Esophagus squamous epithelium (tissue), 5 donors: ENCODE measurements at places on chromosomes 13 and 19.

GRCh38 chr13:87274209-87274819 is 396.9 kb upstream of the SLITRK5 start:
- DNase-seq = no peak

DNA sequence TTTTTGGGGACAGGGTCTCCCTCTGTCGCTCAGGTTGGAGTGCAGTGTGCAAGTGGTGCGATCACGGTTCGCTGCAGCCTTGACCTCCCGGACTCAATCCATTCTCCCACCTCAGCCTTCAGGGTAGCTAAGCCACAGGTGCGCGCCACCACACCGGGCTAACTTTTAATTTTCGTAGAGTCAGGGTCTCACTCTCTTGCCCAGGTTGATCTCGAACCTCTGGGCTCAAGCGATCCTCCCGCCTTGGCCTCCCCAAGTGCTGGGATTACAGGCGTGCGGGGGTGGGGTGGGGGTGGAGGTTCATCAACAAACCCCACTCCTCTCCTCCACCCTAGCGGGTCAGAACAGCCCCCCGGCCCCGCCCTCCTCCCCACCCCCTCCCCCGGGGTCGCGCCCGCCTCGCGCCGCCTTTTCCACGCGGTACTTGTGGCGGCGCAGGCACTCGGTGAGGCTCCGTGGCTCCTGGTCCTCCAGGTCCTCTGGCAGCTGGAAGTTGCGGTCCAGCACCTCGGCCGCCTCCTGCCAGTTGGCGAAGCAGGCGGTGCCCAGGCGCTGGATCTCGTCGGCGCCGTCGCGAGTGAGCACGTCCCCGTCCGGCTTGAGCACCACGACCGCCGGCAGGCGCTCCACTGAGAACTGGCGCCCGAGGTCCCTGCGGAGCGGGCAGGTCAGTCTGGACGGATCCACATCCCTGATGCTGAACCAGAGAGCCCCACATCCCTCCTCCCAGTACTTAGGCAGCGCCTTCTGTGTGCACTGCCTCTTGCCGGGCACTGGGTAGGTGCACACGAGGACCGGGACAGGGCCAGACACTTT is 5.2 kb downstream of the NXNL1 start:
- no peak for DNase-seq

GRCh38 chr19:18506101-18506930 is 15.6 kb downstream of the ELL start:
- no peak for DNase-seq

GRCh38 chr19:53424968-53425597 is 6.7 kb upstream of the ZNF761 start:
- DNase-seq = no peak

GRCh38 chr13:30726192-30726591 is 9.2 kb upstream of the ALOX5AP start:
- DNase-seq = no peak

- no peak for DNase-seq
Observed at GRCh38 chr13:79519255-79519654, 38.3 kb downstream of the NDFIP2 start.

DNA sequence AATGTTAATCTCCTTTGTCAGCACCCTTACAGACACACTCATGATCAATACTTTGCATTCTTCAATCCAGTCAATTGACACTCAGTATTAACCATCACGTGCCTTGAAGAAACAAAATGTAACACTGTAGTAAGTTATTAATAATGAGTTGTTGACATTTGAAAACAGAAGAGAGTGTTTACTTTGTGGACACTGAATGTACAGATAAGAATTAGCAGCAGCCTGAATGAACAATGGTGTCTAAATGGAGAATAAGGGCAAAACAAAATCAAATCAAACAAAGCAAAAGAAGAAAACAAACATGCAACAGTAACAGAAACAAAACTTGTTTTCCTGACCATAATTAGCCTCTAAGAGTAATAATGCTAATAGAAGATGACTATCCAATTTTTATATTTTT is 1191.1 kb upstream of the MIR17HG start:
- no peak for DNase-seq

GRCh38 chr13:114044486-114044885 is 70.6 kb upstream of the C13orf46 start:
- DNase-seq = no peak

DNA sequence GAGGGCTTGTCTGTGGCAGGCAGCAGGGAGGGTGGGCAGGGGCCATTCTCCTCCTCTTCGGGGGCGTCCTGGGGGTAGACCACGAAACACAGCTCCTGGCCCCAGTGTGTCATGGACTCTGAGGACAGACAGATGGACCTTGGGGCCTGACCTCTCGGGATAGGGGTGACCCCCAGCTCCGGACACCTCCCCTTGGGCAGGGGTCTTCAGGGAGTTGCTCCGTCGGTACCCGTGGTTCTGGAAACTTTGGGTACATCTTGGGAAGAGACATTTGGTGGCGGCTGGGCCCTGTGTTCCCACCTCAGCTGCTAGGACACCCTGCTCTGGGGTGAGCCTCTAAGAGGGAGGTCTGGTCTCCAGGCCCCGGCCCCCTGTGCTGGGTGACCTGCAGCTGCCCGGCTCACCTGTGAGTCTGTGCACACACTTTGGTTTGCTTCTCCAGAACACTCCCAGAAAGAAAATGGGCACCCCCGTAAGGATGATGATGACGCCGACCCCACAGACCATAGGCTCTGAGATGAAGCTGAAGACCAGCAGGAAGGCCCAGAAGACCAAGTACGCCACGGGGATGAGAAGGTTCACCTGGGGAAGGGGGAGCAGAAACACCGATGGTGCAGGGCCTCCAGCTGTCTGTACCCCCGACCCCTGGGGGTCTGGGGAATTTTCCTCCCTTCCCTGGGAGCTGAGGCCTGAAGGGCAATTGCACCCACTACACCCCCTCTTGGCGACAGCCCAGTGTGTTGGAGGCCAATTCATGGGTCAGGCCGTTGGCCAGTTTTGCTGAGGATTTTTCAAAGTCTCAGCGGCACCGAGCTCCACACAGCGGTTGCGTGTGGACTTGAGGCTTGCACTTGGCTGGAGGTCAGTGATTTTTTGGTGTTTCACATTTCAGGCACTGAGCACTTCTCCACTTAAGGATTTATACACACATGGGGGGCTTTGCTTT is 15.0 kb downstream of the LRP3 start:
- no peak for DNase-seq

DNA sequence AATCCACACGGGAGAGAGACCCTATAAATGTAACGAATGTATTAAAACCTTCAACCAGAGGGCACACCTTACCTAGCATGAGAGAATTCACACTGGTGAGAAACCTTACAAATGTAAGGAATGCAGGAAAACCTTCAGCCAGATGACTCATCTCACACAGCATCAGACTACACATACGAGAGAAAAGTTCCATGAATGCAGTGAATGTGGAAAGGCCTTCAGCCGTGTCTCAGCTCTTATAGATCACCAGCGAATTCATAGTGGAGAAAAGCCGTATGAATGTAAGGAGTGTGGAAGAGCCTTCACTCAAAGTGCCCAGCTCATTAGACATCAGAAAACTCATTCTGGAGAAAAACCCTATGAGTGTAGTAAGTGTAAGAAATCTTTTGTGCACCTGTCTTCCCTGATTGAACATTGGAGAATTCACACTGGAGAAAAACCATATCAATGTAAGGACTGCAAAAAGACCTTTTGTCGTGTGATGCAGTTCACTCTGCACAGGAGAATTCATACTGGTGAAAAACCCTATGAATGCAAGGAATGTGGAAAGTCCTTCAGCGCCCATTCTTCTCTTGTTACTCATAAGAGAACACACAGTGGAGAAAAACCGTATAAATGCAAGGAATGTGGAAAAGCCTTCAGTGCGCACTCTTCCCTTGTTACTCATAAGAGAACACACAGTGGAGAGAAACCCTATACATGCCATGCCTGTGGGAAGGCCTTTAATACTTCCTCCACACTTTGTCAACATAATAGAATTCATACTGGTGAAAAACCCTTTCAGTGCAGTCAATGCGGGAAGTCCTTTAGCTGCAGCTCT is 16.0 kb downstream of the ZNF582 start:
- DNase-seq = no peak

DNA sequence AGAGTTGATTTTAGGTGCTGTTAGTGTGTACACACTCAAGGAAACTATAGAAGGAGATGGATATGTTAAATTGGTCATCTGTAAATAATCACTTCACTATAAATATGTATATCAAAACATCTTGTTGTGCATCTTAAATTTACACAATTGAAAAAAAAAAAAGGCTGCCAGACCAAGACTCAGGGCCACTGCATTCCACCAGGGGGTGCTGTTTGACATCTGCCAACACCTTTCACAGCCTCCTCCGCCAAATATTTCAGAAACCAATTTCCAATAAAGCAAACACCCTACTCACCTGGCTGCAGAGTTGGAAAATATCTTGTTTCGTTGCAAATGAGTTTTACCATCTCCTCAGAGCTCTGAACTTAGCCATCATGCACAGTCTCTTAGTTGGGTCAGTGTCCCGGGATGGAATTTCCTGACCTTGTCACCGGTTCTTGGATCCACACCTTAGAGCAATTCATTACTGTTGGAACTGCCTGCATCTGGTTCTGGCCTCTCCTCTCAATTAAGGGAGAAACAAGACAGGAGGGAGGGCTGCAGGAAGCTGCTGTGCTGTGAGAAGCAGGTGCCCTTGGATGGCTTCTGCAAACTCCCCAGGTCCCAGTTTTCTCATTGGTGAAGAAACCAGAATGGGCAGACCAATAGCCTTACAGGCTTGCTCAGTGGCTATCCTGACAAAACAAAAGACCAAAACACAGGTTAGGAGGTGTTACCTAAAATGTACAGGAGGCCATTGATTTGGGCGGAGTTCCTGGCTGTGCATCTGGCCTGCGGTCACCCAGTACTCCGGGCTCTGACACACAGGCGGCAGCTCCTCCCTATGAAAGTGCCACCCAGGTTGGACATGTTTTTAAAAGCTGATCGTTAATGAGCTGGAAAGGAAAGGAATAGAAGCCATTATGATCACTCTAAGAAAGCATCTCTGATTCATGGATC is 746.6 kb downstream of the UQCRFS1 start:
- no peak for DNase-seq

- no peak for DNase-seq
Observed at GRCh38 chr19:51688671-51689571, 4.2 kb upstream of the SPACA6 start.

- no peak for DNase-seq
Observed at GRCh38 chr19:14048443-14049153, 13.3 kb downstream of the PALM3 start.

DNA sequence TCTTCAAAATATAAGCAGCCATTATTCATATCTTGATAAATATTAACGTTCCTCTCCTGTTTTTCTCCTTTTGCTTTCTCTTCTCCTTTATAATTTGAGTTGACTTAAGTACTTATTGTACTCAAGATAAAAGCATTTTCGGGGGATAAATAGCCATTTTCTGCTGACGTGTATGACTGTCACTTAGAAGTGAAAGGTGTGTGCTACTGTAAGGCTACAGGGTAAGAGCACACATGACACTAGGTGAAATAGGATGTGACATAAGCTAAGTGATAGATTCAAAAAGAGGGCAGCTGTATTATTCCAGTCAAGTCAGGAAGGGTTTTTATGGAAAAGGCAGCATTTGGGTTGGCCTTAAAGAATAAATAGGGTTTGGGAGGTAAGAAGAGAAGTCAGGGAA is 128.5 kb downstream of the GPC6 start:
- no peak for DNase-seq

DNA sequence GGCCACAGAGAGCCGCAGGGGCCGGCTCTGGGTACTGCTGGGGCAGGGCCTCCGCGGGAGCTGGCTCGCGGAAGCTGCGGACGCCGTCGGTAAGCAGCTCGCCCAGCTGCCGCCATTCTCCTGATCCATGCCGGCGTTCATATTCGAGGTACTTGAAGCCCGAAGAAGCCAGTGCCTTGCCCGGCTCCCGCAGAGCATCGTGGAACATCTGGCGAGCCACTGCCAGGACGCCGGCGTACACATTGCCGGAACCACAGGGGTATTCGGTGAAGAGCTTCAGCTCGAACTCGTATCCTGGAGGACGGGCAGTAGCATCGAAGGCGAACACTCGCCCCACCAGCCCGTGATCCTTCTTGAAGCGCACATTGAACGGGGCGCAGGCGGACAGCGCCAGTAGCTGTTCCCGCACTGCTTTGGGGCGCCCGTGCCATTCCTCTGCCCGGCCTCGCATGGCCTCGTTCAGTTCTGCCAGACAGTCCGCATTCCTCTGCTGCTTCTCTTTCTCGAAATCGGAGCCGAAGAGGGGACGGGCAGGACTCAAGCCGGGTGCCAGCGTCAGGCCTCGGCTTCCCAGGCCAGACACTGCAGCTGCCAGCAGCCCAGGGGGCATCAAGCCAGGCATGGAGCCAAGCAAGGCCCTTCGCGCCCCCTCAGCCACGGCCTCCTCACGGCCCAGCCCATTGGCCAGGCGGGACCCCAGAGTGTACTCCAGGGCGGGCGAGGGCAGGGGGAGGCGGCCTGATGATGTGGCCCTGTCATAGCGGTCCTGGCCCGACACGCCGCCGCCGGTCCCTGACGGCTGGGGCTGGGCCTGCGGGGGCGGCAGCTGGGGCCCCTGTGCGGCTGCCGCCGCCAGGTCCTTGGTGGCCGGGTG is 1.0 kb downstream of the IRF2BP1 start:
- DNase-seq = no peak

DNA sequence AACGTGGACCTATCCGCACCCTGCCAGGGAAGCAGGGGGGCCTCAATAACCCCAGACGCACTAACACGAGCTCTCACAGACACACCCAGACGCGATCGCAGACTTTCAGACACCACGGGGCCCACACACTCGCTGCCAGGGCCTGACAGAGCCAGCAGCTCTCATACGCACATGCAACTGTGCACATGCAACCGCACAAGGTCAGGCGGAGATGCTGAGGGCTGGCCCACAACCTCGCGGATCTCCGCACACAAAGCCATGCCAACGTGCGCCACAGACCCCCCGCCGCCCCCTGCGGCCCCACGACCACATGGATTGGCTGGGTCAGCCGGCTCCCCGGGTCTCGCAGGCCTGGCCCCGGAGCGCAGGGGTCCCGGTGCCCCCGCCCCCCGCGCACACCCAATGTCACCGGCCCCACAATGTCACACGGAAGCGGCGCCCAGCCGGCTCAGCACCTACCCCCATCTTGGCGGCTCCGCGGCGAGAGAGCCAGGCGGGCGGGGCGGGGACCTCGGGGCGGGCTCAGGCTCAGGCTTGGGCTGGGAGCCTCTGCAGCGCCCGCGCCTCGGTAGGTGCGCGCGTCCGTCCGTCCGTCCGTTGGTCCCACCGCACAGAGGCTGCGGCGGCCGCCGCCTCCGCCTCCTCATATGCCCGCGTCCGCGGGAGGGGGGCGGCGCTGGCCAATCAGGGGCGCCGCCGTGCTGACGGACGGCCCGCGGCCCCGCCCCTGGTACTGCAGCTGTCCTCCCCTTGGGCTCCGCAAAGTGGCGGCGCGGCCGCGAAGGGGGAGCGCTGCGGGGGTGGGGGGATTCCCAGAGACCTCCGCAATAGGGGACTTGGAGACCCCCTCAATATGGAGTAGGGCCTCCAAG is at the start of gene ATP1A3:
ATP1A3 (minus strand) TSS at position 619 of the 872 bp plus-strand sequence; CDS start at position 465, 154 bp downstream.
- no peak for DNase-seq

- peak; percentile 16 for DNase-seq
Observed at GRCh38 chr19:45645631-45646344, 6.6 kb upstream of the EML2 start.

- no peak for DNase-seq
Observed at GRCh38 chr13:28623782-28624706, 34.9 kb upstream of the POMP start.
